ENCODE measurements at places on chromosomes 6 and 20. TPM values are rescaled to one million over a fixed set of nuclear protein-coding genes. Genes with fewer than 3 reads are reported as not detected.

The ZNF311 gene
- 0.43 TPM for total RNA-seq

GRCh38 chr20:51756653-51757052 lies 11.5 kb downstream of the ATP9A start:
- DNase-seq: no peak

DNA sequence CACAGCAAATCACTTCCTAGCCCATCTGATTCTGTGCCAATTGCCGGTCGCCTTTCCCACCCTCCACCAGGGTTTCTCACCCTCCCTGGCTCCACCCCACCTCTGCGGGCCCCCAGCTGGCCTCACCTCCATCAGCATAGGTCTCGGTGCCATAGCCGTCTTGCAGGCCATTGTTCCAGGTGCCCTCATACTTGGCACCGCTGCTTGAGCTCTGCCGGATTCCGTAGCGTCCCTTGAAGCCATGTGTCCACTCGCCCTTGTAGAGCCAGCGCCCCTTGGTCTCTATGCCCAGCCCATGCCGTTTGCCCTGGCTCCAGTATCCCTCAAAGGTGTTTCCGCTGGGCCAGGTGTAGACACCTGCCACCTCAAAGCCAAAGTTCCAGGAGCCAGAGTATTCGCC lies 787 bp downstream of the JPH2 start:
- no peak for DNase-seq

DNA sequence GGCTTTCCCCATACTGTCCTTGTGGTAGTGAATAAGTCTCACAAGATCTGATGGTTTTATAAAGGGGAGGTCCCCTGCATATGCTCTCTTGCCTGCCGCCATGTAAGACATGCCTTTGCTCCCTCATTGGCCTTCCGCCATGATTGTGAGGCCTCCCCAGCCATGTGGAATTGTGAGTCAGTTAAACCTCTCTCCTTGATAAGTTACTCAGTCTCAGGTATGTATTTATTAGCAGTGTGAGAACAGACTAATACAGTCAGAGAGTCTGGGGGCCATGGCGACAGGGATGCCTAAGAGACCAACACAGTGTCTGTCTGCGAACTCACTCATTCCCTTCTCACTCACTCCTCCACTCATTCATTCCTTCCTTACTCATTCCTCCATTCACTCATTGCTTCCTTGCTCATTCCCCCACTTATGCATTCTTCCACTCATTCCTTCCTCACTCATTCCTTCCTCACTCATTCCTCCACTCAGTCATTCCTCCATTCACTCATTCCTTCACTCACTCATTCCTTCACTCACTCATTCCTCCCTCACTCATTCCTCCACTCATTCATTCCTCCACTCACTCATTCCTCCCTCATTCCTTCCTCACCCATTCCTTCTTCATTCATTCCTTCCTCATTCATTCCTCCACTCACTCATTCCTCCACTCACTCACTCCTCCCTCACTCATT lies 137.5 kb upstream of the AGPAT4 start:
- no peak for DNase-seq

- no peak for DNase-seq
Measured at GRCh38 chr6:161802231-161802630, 528.4 kb upstream of the AGPAT4 start.

- DNase-seq: no peak
Measured at GRCh38 chr6:110999634-111000270, 17.9 kb downstream of the RPF2 start.

All from dorsolateral prefrontal cortex (tissue), 122 donors.